ENCODE measurements at places on chromosomes 13 and 19. TPM values are rescaled to one million over a fixed set of nuclear protein-coding genes. Genes with fewer than 3 reads are reported as not detected.

HIF3A gene
- 156 TPM for total RNA-seq

ICAM4 gene
- not detected for total RNA-seq

LGALS7B gene
- total RNA-seq, result not detected

ZSCAN5C gene
- not detected for total RNA-seq

CNN1 gene
- 205 TPM for total RNA-seq

DNA sequence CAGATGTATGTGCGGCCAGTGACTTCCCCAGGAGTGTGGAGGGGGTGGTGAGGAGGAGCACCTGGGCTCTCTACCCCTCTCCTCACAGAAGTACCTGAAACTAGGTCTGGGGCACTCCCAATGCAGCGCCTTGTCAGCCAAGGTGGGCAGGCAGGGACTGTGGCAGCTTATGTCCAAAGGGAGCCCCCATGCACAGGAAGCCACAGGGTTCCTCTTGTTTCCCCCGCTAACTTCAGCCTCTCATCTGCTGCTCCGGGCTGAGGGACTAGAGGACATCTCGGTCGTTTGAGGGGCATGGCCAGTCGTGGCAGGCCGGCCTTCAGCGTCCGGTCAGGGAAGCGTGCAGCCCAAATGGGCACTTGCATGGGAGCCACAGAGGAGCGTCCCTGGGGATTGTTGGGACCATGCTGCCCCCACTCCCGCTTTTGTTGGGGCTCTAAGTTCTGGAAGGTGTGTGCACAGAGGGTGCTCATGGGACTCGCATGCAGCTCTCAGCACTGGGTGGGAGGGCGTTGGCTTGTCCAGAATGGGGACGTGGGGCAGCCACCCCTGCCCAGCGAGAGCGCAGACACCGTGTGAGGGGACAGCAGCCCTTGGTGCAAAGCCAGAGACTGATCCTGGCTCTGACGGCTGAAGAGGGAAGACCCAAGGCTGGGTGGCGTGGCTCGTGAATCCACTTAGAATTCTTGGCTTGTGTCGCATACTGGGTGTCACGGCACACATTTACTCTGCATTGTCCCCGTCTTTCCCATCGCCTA is 16.6 kb upstream of the NPAS1 start:
- H3K27me3 ChIP-seq, result peaks cover 31% of the 10 kb centered on the region
- no peak overlapping the region for H3K27ac ChIP-seq
- H3K4me1 ChIP-seq, result peaks cover 16% of the 10 kb centered on the region
- no peak for DNase-seq
- peaks cover 36% of the 10 kb centered on the region for H3K36me3 ChIP-seq

- H3K4me1 ChIP-seq, result no peaks in the 10 kb centered on the region
- H3K27me3 ChIP-seq, result no peaks in the 10 kb centered on the region
- no peak overlapping the region for H3K27ac ChIP-seq
- DNase-seq, result no peak
- H3K4me3 ChIP-seq, result no peak overlapping the region
Measured at GRCh38 chr13:102869948-102870676, 24.3 kb downstream of the ERCC5 start.

DNA sequence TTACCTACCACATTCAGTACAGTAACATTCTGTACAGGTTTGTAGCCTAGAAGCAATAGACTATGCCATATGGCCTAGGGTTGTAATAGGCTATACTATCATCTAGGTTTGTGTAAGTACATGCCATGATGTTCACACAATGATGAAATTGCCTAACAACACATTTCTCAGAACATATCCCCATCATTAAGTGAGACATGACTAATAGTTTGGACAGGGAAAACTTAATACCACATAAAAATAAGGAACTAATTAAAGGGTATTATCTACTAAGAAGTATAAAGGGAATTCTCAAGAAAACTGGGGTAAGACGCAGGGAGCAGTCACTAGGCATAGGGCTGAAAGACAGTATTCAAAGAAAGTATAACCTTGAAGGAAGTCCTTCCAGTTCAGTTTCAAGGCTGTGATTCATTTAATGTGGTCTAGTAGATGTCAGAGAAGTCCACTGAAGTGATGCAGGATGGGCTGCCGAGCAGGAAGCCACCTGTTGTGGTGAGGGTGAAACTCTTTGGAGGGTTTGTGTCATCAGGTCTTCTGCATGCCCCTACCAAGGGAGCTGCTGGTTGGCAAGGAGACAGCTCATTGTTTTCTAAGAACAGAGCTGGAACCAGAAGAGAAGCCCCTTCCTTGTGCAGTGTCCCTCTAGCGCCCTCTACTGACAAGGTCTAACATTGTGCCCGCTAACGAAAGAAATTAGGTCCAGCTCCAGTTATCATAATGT is 122.9 kb downstream of the OLFM4 start:
- peak; percentile 84 for DNase-seq
- H3K4me3 ChIP-seq, result no peak overlapping the region
- H3K27ac ChIP-seq, result no peak overlapping the region
- no peaks in the 10 kb centered on the region for H3K27me3 ChIP-seq
- H3K36me3 ChIP-seq, result no peaks in the 10 kb centered on the region

- DNase-seq, result no peak
- H3K4me3 ChIP-seq, result peak overlapping the region; percentile 66
Measured at GRCh38 chr13:42990291-42991232, 1.5 kb downstream of the EPSTI1 start.

DNA sequence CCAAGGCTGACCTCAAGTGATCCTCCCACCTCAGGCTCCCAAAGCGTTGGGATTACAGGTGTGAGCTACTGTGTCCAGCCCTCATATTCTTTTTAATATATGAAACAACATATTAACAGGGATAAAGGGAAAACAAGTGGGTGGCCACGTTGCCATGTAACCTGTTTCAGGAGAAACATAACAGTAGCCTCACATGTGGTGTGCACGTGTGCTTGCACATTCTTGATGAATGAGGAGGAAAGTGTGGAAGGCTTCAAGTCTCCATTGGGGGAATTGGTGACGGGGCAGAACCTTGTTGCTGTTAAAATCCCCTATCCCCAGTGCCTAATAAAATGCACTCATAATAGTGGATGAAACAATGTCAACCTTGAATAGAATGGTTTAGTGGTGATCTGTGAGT is 202.3 kb downstream of the MTUS2 start:
- no peaks in the 10 kb centered on the region for H3K27me3 ChIP-seq
- DNase-seq, result no peak
- H3K27ac ChIP-seq, result no peak overlapping the region
- no peaks in the 10 kb centered on the region for H3K36me3 ChIP-seq
- no peak overlapping the region for H3K4me3 ChIP-seq
- no peaks in the 10 kb centered on the region for H3K4me1 ChIP-seq

- DNase-seq, result no peak
- no peaks in the 10 kb centered on the region for H3K27me3 ChIP-seq
- no peak overlapping the region for H3K4me3 ChIP-seq
- no peaks in the 10 kb centered on the region for H3K4me1 ChIP-seq
- no peaks in the 10 kb centered on the region for H3K36me3 ChIP-seq
Measured at GRCh38 chr13:92719868-92720267, 506.7 kb upstream of the GPC6 start.

DNA sequence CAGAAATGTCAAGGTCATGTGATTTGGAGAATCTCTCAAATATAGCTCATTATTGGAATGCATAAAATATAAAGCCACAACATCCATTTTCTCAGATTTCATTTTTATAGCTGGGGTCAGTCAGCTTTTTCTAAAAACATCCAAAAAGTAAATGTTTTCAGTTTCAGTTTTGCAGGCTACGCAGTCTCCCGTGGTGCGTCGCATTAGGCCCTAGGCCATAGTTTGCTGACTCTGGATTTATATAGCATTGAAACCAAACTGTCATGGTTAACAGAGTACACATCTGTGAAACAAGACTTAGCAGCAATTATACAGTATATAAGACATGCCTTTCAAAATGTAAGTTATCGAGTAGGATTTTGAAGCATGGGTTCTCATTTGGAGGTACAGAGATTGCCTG is 140.0 kb downstream of the IRS2 start:
- H3K4me3 ChIP-seq, result no peak overlapping the region
- no peaks in the 10 kb centered on the region for H3K36me3 ChIP-seq
- no peak overlapping the region for H3K27ac ChIP-seq
- no peaks in the 10 kb centered on the region for H3K27me3 ChIP-seq

Data from stomach (tissue), 19 donors.